ENCODE measurements at places on chromosomes 7 and 10.

DNA sequence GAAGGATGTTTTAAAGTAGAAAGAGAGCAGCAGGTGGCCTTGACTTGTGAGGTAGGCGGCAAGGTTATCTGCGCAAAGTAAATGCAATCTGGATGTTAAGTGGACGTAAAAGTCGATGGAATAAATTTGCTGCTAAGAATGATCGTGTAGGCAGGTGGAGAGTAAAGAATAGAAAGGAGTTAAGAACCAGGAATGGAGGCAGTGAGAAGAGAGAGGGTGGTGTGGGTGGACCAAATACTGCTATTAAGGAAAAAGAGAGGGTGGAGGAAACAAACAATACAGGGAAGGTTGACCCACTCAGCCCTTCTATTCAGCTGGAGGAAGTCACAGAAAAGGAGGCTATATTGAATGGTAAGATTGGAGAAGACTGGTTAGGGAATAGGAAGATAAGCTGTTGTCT is 1.9 kb upstream of the CUL1 start:
- DNase-seq, result no peak

DNA sequence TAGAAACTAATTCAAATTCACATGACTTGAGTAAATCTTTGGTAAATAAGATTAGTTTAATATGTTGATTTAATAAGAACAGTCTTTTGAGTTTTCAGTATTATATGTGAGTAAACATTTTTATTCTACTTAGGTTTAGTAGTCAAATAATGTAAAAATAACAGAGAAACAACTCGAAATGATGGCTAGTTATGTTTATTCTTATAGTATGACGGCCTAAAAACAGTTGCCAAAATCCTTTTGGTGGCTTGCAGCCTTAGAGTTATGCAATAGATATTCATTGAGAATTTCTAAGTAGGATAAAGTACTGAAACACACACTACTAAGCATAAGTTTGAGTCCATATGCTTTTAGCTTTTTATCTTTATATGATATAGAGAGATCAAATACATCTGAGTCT is 184.8 kb downstream of the GNAI1 start:
- DNase-seq, result no peak

DNA sequence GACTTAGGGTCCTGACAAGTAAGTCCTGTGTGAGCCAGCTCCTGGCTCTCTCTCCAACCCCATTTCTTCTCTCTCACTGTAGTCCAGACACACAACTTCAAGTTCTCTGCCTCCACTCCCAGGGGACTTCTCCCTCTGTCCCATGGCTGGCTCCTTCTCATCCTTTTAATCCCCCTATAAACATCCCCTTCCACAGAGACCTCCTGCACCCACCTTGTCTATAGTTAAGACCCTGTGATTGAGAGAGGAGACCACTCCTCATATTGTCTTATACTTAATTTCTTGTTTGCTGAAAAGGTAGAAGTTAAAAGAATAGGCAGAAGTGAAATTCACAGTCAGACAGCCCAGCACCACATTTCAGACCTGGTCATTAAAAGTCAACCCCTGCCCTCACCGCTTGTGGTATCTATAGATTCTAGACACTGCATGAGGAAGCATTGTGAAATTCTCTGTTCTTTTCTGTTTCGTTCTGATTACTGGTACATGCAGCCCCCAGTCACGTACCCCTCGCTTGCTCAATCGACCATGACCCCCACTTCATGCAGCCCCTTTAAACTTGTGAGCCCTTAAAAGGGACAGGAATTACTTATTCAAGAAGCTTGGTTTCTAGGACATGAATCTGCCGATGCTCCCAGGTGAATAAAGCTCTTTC is 125.6 kb upstream of the FRMD4A start:
- DNase-seq, result no peak

GRCh38 chr10:68231817-68232251 is at the start of gene ATOH7:
Gene ATOH7, minus strand, starts transcription at chr10:68232113. Its CDS starts 436 bp downstream, at chr10:68231677.
- DNase-seq, result no peak

- no peak for DNase-seq
These were observed 79.6 kb upstream of the STRIP2 start for GRCh38 chr7:129354428-129355157.

GRCh38 chr7:55309040-55309991 is 55.8 kb upstream of the LANCL2 start:
- DNase-seq, result peak; percentile 2

- no peak for DNase-seq
These were observed 50.6 kb downstream of the PNLIPRP2 start for GRCh38 chr10:116671274-116671926.
